Stimulated activated CD4-positive, alpha-beta T cell treated with anti-CD3 and anti-CD28 coated beads, TNF-alpha, amount 100 ng/mL, for 48 hours (primary cell): ENCODE measurements at places on chromosomes 12 and 14.

- DNase-seq, result no peak
Measured at GRCh38 chr14:34222867-34223266, 239.2 kb downstream of the SPTSSA start.

GRCh38 chr14:64968167-64968566, 4.0 kb downstream of the RAB15 start:
- DNase-seq, result no peak

GRCh38 chr12:29771786-29772185, 12.0 kb downstream of the TMTC1 start:
- no peak for DNase-seq

- no peak for DNase-seq
Measured at GRCh38 chr14:98999901-99000300, 272.1 kb downstream of the BCL11B start.

DNA sequence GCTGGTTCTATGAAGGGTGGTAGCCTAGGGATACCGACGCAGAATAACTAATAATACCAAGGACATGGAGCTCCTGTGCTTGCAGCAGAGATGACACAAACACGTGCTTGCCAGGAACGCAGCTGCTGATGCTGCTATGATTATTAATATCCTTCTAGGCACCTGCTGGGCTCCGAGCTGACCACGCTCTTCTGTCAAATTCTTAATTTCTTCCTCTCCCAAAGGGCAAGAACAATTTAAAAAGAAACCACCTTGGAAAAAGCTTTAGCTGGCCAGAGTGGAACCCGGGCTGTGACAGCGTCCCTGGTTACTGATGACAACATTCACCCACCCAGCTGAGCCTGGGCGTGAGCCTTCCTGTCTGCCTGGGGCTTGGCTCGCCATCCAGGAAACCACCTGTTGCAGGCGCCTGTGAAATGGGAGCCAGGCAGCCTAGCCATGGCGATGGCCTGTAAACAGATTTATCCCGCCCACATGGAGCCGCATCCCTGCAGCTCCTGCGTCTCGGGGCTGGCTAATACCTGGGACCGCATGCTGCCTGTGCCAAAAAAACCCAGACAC, 28.8 kb downstream of the CLMN start:
- DNase-seq, result no peak

DNA sequence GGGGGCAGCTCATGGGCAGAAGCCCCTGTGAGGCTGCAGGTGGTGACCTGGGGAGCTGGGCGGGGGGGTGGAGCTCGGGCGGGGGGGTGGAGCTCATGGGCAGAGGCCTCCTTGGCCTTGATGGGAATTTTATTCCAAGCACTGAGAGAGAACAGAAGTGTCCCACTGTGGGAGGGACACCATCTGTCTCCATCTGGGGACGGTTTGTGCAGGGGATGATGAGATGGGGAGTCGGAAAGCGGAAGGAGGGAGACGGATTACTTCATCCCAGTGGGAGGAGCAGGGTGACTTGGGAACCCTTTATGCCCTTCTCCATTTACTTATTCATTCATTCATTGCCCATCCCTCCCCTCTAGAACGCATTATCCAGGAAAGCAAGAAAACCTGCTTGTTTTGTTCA, 304.7 kb downstream of the ADGRD1 start:
- no peak for DNase-seq

GRCh38 chr12:12719496-12719895, 2.3 kb downstream of the CDKN1B start:
- DNase-seq, result no peak

GRCh38 chr14:79134361-79134760, 964.2 kb downstream of the NRXN3 start:
- no peak for DNase-seq

- DNase-seq, result no peak
Measured at GRCh38 chr12:14776236-14776961, 26.9 kb downstream of the WBP11 start.

GRCh38 chr12:62466018-62466593, 520 bp upstream of the MON2 start:
- DNase-seq, result no peak

DNA sequence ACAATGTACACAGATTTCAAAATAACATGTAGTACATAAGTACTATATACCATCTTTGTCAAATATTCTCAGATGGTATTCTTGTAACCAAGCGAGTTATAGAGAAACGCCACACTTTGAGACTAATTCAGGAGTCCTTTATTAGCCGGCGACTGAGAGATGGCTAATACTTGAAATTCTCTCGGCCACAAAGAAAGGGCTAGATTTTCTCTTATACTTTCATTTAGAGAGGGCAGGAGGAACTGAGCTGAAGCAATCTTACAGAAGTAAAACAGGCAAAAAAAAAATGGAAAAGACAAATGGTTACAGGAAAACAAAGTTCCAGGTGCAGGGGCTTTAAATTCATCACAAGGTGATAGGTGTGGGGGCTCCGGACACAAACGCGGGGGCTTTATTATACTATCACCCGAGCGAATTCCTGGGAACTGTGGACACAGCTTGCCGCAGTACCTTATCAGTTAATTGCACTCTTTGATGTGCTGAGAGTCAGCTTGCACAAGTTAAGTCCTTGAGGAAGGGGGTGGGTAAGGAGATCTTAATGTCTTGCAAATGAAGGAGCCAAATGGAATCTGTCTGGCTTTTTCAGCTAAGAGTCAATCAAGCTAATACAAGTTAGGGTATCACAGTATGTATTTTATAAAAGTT, 382.3 kb downstream of the KCNH5 start:
- no peak for DNase-seq

DNA sequence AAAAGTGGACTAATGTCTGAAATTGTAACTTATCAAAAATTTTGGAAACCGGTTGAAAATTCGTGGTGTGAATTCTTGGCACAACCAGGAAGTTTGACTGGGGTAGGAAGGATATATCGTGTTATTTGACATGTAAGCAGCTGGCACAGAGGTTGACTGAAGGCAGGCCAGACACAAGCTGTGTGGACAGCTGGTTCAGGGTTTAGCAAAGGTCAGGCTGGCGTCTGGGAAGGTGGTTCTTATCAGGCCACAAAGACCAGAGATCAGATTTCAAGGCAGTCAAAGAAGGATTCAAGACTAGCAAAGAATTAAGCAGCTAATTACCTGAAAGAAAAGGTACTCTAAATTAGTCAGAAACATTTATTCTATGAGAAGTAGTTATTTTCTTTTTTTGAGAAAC, 450.2 kb upstream of the MDGA2 start:
- DNase-seq, result no peak

DNA sequence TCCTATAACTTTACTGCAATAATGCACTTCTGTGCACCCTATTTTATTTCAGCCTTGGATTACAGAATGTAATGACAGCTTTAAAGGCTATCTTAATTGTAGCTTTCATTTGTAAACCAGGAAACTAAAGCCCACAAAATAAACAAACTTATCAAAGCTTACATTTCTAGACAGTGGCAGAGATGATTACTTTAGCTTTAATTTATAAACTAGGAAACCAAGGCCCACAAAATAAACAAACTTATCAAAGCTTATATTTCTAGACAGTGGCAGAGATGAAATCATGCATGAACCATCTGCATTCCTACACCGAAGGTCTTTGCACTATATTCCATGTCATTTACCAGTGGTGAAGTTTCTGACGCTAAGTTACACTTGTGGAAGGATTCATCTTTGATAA, 74.4 kb downstream of the PRKD1 start:
- no peak for DNase-seq

GRCh38 chr14:31207287-31207754, 272 bp downstream of the HECTD1 start:
- no peak for DNase-seq

DNA sequence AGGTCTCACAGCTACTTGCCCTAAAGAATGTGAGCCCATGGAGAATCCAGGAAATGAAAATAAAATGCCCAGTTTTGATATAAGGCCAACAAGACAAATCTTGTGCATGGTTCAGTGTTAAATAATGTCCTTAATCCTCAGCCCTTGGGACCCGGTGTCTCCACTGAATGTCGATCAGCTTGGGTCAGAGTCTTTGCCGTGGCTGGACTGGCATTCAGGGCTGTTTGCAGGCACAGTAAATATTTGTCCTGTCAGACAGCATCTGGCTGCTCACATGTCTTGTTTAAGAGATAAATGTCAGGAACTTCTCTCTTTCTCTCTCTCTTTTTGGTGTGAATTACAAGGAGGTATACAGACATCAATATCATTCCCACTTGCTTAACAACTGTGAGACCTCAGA, 452.5 kb downstream of the FUT8 start:
- no peak for DNase-seq

GRCh38 chr12:51922146-51922545, 14.8 kb downstream of the ACVRL1 start:
- no peak for DNase-seq

DNA sequence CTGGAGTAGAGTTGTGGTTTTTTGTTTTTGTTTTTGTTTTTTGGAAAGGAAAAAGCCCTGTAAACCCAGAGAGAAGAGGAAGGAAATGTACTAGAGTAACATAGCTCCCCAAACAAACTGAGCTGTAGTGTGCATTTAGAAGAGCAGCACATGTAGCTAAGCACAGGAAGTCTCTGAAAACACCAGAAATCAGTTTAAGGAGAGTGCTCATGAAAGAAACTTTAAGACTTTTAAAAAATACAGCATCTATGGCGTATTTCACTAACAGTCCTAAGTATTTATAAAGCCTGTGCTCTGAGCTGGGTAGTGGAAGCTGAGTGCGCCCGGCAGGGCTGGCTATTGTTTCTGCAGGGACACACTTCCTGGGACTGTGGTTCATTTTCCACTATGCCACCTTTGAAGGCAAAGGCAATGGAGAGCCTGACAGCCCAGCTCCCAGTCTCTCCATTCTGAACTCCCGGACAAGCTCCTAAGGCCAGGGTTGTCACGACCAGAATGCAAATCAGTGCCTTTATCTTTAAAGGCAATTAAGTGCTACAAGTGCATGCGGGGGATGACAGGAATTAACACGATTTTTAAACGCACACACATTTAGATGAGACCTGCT, 45.4 kb downstream of the NIN start:
- no peak for DNase-seq

GRCh38 chr12:15705606-15706005, 83.6 kb downstream of the EPS8 start:
- no peak for DNase-seq

- DNase-seq, result no peak
Measured at GRCh38 chr12:56591126-56591525, 39.0 kb downstream of the BAZ2A start.

DNA sequence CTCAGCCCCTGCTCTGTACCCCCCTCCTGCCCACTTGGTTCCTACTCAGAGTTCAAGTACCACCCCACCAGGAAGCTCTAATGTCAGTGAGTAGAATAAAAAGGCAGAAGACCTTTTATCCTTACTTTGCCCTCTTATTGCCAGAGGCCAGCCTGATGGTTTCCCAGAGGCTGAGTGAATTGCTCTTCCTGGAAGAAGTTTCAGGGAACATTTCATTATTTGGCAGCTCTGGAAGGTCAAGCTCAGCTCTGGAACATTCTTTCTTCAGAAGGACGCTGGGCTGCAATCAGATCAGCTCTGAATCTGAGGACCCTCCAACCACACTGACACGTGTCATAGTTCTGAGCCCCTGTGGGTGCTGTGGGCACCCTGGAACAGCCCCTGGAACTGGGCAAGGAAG, 188.9 kb downstream of the ETV6 start:
- no peak for DNase-seq

GRCh38 chr12:96773031-96773430, 134.0 kb upstream of the NEDD1 start:
- DNase-seq, result no peak

GRCh38 chr14:68479247-68479646, 313.6 kb downstream of the ZFP36L1 start:
- DNase-seq, result no peak

DNA sequence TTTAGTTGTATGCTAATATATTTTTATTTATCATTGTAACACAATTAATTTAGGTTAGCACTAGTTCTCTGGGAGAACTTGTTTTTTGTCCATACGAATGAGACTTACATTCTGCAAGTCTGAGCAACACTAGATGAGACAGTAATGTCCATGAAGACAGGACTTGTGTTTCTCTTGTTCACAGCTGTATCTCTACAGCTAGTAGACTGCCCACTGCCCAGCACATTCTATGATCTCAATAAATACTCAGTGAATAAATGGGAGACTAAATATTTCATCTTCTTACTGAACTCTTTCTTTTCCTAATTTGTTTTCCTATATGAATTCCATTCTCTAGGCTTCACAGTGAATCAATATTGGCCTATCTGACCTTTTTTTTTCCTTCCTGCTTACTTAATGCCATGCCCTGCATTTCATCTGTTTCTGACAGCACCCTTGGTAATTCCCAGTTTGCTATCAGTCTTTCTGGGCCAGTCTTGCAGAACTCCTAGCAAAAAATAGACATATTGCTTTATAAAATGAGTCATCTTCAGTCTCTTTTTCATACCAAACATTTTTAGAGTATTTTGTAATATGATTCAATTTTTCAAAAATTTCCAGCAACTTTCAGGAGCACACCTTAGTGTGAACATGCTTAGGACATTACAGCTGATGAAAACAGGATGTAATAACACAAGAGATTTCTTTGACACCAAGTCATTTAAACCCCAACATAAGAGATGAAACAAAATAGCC, 185.5 kb upstream of the ATP2B1 start:
- DNase-seq, result no peak

DNA sequence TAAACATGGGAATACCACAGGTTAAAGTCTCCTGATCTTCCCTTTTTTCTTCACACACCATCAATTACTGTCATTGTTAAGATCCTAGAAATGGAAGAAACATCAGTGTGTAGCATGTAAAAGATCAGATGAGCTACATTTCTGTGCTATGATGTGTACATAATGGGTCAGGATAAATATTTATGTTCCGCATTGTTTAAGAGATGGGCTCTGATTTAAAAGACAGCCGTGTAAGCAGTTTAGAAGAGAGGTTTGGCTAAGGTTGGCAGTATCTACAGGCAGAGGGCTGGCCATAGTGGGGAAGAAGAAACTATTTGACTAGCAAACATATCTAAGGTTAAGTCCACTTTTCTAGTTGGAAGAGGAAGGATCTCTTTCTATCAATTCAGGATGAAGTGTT, 49.4 kb downstream of the LRRC9 start:
- DNase-seq, result no peak

GRCh38 chr12:71010143-71010479, 89.6 kb upstream of the PTPRR start:
- no peak for DNase-seq

- DNase-seq, result no peak
Measured at GRCh38 chr12:93107514-93108312, 178.6 kb upstream of the EEA1 start.

DNA sequence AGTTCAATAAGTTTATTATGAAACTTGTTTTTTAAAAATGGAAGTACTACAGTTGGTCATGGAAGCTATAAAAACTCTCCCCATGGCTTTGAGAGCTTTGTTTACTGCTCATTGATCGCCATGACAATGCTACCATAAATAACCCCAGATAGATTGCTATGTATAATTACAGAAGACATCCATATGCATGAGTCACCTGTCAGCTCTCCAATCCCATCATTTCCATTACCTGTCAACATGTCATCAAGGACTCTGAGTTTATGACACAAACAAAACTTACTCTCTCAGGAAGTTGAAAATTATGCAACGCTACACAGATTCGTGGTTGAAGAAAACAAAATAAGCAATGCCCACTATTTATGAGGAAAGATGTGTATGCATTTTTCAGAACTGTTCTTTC, 144.4 kb downstream of the SEC23A start:
- no peak for DNase-seq

- no peak for DNase-seq
Measured at GRCh38 chr12:69947897-69948296, 122.9 kb downstream of the MYRFL start.
